BJ (cell line): ENCODE measurements at places on chromosomes 4 and X.

GRCh38 chrX:149504226-149504914 lies 736 bp downstream of the IDS start:
- DNase-seq, result no peak

- DNase-seq, result no peak
These were observed 82.8 kb downstream of the LIMCH1 start for GRCh38 chr4:41620594-41621256.

DNA sequence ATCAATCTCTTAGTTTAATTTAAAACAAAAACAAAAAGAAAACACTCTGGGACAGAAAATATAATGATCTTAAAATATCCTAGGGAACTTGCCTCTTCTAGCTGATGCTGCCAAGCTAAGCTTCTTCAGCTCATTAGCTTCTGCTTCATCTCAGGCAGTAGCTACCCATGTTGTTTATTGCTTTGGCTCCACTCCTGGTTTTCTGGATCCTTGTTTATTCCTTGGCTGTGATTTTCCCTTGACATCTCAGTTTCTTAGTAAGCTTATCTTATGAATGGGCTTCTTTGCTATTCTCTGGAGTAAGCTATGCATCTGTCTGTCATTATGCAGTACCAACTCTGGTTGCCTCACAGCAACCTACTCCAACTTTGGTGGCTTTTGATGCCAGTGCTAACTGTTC lies 5.1 kb upstream of the MTHFD2L start:
- DNase-seq, result no peak

GRCh38 chrX:9362363-9362928 lies 102.4 kb upstream of the TBL1X start:
- no peak for DNase-seq

DNA sequence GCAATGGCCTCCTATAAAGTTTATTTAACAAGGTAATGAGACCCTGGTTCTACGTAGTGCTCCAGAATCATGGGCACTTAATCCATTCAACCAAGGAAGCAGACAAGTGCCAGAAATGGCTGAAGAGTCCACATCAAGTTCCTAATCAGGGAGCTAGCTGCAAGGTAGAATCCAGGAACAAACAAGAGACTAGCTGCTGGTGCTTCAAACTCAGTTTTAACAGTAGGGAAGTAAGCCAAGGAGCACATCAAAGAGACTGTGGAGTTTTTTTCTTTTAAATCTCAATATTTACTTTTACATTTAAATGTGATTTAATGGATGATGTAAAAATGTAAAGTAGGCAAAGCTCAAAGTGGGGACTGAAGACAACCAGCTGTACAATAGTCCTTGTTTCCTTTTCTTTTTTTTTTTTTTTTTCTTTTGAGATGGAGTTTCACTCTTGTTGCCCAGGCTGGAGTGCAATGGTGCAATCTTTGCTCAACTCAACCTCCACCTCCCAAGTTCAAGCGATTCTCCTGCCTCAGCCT lies 630.4 kb downstream of the CCSER1 start:
- DNase-seq, result no peak

DNA sequence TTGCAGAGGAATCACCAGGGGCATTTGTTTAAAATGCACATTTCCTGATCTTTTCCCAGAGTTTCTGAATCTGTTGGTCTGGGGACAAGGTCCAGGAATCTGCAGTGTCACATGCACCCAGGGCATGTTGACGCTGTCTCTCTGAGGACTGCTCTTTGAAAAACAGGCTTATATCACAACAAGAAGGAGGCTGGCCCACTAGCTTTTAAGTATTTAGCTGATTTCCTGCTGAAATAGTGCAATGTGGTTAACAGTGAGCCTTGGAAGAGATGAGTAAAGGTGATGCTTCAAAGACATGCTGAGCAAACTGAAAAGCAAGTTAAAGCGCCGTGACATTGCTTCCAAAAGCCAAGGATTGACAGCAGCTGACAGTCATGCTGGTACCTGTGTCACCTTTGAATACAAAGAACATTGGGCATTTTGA lies 18.6 kb upstream of the SEPSECS start:
- no peak for DNase-seq

DNA sequence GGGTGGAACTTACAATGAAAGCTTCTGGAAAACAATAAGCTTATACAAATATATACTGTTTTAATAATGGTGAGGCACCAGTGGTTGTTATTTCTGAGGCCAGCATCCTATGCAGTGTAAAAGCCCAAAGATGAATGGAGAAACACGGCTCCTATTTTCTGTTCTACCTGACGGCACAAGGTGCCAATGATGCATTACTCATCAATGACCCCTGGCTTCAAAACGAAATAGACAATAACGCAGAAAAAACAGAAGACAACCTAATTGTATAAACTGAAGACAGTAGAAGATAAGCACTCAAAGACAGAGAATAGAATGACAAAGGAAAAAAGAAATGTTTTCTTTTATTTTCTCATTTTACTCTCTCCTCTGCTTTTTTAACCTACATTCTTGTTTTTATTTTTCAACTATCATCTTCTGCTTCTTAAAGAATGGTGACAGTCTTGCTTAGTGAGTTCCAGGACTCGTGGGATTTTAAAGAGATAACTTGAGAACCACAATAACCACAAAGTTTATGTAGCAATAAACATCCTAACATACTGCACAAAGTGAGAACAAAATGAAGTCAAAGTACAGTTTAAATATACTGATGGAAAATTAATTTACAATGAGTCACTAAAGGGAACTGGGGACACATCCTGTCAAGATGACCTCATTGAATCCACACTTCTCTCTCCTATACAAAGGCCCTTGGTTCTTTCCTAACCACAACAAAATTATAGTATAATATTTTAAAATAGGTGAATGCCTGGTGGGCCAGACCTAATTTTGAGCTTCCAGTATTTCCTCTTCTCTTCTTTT lies 169.8 kb downstream of the BTC start:
- DNase-seq, result peak; percentile 87

DNA sequence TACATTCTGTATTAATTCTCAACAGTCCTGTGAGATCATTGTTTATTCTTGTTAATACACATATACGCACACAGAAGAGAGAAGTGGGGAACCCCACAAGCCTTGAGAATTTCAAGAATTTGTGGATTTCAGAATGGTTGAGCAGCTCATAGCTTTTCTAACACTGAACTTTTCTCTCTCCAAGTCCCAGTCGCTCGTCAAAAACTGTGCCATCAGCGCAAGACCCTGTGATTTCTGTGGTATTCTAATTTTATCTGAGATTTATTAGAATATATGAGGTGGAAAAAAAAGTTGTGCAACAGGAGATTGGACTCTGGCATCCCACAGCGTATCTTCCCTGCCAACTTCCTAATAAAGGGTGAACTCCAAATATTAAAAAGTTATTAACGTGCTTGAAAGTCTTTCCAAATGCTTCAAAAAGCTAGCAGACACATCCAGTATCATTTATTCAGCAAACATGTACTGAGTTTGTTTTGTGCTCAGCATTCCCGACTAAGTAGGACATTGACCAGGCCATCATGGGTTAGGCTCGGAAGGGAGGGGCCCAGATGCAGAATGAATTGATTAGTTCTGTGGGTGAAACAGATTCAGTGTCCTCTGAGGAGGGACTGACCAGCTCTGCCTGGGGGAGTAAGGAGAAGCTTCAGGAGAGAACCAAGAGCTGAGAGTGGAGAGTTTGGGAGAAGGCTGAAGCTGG lies 165.6 kb downstream of the CBR4 start:
- DNase-seq, result peak; percentile 48

- DNase-seq, result no peak
These were observed 240.8 kb upstream of the PPARGC1A start for GRCh38 chr4:24130637-24131036.
